ENCODE measurements at places on chromosomes 3 and 15.

- DNase-seq = no peak
Observed at GRCh38 chr3:127682561-127682960, 9.8 kb downstream of the ABTB1 start.

DNA sequence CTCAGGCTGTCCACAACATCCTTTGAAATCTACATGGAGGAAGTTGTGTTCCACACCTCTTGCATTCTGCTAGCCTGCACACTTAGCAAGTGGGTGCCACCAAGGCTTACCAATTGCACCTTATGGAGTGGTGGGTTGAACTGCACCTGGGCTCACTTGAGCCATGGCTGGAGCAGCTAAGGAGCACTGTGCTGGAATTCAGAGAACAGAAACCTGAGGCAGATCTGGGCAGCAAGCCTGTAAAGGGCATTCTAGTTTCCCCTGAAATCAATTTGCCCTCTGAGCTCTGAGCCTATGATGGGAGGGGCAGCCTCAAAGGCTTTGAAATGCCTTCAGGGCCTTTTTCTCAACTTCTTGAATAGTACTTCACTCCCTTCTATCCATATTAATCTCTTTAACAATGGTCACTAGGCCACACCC lies 18.0 kb downstream of the BTLA start:
- no peak for DNase-seq

GRCh38 chr3:108136561-108137459 lies 46.0 kb upstream of the CD47 start:
- no peak for DNase-seq

GRCh38 chr3:17030956-17031652 lies 146.3 kb downstream of the PLCL2 start:
- no peak for DNase-seq

GRCh38 chr3:195154111-195154791 lies 116.7 kb downstream of the XXYLT1 start:
- DNase-seq = no peak

DNA sequence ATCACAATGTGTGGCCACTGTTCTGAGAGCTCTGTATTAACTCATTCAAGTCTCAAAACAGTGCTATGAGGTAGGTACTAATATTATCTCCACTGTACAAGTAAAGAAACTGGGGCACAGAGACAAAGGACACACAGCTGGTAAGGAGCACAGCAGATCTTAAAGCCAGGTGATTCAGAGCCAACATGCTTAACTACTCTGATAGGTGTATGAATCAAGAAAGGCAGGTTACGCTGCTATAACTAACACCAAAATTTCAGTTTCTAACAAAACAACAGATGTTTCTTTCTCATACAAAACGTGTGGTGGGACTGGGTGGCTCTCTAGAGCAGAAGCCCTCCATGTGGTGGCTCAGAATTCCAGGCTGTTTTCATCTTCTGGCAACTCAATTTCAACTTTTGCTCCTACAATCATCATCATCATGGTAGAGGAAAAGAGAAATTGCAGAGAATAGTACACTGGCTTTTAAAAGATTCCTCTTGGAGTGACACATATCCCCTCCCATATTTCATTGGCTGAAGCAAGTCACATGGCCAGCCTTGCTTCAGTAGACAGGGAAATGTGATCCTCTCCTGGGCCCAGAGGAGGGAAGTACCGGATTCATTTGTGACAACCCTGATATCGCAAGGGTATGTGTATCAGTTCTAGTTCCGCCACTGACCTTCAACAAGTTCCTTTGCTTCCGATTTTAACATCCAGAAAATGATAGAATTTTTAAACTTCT lies 126.2 kb upstream of the PTX3 start:
- DNase-seq = no peak

GRCh38 chr15:32698773-32699390 lies 18.9 kb upstream of the GREM1 start:
- no peak for DNase-seq

- no peak for DNase-seq
Observed at GRCh38 chr15:74799255-74799855, 13.3 kb upstream of the LMAN1L start.

- no peak for DNase-seq
Observed at GRCh38 chr3:39413691-39414420, 7.3 kb downstream of the RPSA start.

- no peak for DNase-seq
Observed at GRCh38 chr3:56484525-56485032, 16.3 kb upstream of the ERC2 start.

- no peak for DNase-seq
Observed at GRCh38 chr15:101189409-101190091, 62.3 kb downstream of the CHSY1 start.

- no peak for DNase-seq
Observed at GRCh38 chr3:50502584-50503423, 630 bp downstream of the CACNA2D2 start.

DNA sequence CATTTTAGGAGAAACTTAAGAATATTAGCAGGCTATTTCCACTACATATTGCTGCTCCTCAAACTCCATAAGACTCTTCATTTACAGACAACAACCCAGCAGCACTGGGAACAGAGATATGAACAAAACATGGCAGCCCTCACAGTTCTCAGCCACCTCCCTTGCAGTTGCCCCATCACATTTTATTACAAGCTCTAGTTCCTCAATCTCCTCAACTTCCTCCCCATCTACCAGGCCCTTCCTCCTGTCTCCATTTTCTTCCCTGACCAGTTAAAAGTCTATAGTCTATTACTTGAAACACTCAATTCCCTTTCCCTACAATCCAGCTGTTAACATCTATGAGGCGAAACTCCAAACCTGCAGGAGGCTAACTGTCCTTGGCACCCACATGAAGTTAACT lies 412.5 kb downstream of the TBC1D5 start:
- DNase-seq = no peak

DNA sequence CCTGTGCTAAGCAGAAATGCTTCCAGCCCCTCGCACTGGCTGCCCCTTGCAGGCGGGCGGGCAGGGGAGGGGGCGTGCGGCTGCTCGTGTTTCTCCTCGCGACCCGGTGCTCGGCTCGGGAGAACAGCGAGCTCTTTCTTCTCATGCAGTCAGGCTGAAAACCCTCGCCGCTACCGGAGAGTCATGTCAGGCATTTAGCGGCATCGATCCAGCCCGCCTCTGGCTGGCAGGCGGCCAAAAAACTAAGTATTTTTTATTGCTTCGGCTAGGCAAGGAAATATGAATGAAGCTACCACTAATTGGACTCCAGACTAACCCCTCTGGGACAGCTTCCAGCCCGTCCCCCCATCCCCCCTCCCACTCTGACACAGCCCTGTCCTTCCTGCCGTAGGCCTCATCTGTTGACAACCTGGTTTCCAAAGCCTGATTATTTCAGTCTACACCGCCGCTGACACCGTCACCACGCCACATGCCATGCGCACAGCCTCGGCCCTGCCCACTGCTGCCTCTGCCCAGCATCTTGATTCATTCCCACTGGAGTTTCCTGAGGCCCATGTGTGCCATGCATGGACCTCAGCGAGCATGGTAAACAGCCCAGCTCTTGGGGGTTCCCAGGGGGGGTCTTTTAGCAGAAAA lies 35.3 kb downstream of the TLE3 start:
- no peak for DNase-seq

- DNase-seq = no peak
Observed at GRCh38 chr15:58222679-58223078, 84.5 kb downstream of the AQP9 start.

- no peak for DNase-seq
Observed at GRCh38 chr3:72408983-72409779, 439.1 kb downstream of the SHQ1 start.

DNA sequence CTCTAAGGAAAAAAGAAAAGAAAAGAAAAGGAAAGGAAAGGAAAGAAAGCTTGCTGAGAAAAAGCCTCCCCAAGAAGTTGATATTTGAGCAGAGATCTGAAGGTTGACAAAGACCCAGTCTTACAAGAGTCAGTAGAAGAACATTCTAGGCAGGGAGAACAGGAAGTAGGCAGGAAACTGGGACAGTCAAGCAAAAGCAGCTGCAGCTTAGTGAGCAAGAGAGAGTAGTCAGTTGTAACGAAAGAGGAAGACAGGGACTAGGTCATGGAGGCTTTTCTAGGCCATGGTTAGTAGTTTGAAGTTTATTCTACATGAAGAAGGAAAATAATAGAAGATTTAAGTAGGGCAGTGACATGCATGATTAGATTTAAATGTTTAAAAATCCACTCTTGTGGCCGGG lies 31.8 kb upstream of the KLHL6 start:
- no peak for DNase-seq

DNA sequence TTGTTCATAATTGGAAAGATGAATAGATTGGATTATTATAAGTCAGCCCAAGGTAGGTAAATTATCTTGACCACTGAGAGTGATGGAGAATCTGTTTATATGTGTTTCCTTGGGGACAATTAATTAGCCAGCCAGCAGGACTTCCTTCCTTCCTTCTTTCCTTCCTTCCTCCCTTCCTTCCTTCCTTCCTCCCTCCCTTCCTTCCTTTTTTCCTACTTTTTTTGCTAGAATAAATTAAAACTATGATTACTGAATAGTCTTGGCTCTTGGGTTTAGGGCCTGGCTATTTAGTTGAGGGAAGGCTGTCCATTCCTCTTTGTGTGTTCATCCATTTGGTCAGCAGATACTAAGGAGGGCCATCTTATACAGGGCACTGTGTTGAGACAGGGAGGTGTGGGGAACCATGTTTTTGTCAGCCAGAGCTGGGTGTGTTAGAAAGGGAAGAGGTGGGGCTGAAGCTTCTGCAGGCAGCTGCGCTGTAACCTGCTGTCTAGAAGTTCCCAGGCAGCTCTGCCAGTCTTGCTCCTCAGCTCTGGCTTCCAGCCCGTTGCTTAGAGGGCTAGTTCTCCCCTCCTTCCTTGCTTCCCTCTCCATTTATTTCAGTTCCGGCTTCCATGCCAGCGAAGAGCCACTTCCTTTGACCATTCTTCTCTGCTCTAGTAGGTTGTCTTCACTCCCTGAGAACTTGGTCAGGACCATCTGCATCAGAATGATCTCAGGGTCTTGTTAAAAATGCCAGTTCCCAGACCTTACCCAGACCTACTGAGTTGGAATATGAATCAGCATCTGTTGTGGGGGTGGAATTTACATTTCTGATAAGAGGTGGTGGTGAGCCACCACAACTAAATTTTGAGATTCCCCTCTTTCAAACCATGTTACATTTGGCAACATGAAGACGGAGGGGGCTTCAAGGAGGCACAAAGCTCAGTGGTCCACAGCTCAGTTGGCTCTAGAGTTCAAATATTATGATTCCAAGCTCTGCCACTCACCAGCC lies 113.9 kb downstream of the DGKG start:
- no peak for DNase-seq

DNA sequence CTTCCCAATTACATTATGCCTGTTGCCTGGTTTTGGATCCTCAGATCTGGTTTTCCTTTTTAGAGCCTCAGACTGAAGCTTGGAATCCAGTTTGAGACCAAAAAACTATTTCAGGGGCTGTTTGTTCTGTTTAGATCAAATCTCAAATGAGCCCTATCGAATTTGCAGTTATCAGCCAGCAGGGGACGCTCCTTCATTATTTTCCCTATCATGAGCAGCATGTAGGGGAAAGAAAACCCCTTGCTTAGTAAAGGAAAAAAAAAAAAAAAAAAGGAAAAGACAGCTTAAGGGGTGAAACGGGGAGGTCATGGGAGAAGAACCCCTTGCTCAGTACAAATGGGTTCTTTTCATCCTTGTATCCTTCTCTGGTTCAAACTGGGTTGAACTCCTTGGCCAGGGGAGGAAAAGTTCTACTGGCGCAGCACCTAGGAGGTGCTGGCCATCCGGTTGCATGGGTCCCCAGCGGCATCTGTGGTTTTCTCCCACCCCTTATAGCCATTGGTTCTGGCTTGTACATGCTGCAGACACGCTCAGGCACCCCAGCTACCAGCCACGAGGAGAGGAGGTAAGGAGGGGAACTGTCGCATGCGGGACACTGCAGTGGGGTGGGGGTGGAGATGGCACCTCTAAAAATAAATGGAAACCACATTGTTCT lies 1375.1 kb upstream of the ALCAM start:
- no peak for DNase-seq

DNA sequence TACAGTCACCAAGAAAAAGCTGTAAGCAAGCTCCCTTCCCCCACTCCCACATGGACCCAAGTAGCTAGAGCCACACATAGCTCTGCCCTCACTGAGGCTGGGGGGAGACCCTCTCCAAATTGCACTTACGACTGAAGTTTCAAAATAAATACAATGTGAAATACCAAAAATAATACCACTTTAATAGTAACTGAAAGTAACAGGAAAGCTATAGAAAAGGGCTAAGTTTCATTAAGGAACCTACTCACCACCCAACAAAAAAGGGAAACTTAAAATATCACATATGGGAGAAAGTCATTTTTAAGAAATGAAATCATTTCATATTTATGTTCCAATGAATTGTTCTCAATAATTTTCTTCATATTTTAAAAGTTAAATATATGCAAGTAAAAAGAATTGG lies 130.4 kb upstream of the UBE2E2 start:
- no peak for DNase-seq
